ENCODE measurements at places on chromosomes 3 and 15.

GRCh38 chr3:129404610-129405009 is 23.8 kb downstream of the EFCAB12 start:
- DNase-seq: no peak

DNA sequence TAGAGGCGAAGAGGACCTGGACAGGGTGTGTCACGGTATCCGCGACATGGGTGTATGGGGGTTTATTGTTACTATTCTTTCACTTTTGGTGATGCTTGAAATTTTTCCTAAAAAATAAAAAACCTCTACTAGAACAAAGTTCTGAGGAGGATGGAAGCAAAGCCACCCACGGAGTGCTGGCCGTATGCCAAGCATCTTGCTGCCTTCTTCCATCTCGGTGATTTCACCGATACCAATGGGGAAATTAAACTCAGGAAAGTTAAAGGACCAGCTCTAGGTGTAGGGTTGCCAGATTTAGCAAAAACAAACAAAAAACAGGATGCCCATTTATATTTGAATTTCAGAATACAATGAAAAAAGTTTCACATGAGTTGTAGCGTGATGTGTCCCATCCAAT is 33.9 kb downstream of the SMAD6 start:
- no peak for DNase-seq

GRCh38 chr3:173096140-173096539 is 44.9 kb downstream of the SPATA16 start:
- DNase-seq: no peak

DNA sequence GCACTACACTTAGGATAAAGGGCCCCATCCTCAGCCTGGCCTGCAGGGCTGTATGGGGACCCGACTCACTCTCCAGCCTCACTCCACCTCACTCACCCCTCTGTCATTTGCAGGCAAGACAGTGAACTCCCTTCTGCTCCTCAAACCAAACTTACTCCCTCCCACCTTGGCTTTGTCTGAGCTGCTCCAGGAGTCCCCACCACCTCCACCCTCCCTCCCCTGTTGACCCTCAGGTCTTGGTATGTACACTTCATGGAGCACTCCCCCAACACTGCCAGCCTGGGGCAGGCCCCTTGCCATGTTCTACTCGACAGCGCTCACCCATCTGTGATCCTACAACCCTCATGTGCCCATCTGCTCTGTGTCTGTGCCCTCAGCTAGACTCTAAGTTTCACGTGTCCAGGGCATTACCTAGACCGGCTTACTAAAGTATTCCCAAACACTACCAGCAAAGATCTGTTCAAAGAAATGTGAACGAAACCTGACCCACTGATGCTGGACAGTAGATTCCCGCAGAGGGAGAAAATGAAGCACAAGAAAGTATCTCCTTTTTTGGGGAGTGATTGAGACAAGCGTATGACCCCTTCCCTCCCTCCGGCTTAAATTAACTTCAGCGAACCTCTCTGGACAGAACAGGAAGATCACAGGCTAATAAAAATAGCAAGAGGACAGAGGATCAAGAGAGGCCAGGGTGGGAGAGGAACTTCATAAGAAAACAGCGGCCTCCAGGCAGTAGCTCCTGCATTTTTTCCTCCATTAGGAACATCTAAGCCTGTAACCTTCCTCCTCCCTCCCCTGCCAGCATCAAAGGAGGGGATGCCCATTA is 113.2 kb downstream of the RFTN1 start:
- no peak for DNase-seq

DNA sequence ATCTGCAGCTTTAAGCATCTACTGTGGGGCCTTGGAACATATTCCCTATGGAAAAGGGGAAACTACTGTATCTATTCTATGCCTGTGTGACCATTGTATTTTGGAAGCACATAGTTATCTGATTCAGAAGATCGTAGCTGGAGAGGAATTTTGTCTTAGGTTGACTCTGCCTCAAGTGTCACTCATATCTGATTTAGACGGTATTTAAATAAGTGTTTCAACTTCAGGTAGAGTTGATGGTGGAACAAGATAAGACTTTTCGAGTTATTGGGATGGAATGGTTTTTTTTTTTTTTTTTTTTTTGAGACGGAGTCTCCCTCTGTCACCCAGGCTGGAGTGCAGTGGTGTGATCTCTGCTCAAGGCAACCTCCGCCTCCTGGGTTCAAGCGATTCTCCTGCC is 8.9 kb upstream of the DENND6A start:
- DNase-seq: no peak

GRCh38 chr3:169526246-169526645 is 137.3 kb downstream of the MECOM start:
- no peak for DNase-seq

DNA sequence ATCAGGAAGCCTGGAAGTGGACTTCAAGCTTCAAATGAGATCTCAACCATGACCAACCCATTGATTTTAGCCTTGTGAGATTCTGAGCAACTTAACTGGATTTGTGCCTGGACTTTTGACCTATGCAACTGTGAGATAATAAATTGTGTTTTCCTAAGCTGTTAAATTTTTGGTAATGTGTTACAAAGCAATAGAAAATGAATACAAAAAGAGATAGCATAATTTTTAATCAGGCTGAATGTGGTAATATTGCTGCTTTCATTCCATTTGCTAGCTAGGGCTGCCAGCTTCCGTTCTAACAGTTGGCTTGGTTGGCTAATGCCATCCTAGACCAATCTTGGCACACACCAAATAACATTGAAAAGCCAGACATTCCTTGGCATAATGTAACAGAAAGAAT is 12.2 kb downstream of the PROS1 start:
- DNase-seq: no peak

DNA sequence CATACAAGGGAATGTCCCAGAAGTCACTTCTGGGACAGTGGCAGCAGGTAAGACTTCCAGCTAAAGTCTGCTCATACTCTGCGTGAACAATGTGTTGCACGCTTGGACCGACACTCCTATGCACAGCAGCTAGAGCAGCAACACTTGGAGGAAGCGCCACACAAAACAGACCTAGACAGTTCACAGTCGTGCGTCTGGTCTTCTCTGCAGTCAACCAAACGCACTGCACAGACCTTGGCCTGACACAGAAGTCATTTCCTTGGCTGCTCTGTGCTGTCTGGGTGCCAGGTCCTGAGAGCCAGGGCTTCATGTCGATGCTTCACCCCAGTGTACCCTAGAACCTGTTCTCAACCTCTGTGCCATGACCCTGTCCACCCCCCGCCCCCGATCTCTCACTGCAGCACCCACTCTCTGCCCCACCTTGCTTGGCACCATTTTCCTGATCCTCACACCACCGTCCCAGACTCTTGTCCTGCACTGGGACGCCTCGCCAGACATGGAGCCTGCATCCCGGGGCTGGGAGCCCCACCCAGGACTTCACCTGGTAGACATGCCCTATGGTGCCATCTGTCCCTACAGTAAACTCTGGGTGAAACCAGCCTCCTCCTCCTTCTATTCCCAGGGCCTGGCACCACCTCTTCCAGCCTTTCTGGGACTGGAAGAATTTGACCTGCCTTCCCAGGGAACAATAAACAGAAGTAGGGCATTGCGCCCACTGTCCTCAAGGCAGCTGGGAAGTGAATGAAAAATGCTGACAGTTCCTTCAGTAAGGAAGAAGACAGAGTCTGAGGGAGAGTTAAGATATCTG is 3.1 kb downstream of the ATP10A start:
- peak; percentile 39 for DNase-seq

- DNase-seq: no peak
These were observed 76.0 kb upstream of the GSK3B start for GRCh38 chr3:120170223-120170622.

DNA sequence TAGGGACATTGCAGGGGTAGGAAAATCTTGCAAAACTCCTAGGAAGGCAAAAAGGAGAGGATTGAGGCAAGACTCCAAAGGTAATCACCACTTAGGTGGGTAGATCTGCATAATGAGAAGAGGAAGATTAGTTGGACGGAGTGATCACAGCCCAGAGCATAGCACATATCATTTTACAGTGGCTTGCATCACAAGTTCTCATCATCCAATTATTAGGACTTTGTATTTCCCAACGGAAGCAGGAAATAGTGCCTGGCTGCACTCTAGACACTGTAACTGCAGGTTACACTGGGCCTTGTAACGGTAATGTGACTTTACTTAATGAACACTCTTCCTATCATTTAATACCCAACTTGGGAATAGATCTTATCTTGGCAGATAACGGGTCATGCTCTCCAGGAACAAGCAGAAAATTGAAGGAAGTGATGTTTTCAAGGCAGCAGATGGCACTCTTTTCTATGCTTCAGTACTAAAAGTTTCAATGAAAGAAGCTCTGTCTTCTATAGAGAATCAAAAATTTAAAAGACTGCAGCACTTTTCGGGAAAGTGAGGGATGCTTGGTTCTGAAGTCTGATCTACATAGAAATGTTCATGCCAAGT is 101.9 kb upstream of the KCNMB2 start:
- no peak for DNase-seq

DNA sequence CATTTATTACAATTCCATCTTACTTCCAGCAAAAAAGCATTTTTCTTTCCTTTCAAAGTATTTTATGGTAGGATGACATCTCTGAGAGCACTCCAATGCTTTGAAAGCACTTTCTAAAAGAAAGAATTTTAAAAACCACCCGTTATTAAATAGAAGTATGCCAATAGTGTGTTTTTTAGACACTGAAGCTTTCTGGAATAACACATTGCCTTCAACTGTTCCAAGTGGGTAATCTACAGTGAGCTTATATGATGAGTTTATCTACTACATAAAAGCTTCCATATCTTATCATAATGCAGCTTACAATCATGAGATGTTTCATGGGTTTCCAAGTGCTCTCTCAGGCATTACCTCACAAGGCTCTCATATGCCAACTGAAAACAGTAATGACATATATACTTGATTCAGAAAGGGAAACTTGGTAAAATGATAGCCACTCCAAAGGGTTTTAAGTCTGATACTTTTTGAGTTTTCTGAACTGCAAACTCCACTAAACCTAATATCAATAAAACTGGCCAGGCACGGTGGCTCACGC is 14.1 kb downstream of the CMTM6 start:
- no peak for DNase-seq

GRCh38 chr15:89671687-89672086 is 7.5 kb downstream of the PLIN1 start:
- no peak for DNase-seq

DNA sequence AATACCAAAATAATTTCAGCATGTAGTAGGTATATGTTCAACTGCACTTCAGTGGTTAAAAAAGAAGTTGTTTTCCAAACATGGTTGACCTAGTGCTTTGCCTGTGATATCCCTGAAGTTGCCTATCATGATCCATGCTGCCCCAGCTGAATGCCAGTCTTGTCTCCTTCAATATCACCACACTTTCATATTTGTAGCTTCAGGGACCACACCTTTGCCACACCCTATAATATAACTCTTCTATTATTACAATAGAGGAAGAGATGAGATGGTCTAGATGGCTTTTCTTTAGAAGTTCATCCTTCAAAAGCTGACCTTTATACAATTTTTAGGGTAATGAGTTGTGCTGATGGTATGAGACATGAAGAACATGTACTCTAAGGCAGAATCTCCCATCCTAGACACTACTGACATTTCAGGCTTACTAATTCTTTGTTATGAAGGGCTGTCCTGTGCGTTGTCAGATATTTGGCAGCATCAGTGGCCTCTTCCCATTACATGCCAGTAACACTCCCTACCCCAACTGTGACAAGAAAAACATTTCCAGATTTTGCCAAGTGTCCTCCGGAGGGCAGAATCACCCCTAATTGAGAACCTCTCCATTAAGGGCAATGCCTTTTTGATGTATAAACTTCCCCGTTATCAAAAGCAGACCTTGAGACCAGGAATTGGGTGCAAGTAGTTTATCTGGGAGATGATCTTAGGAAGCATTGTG is 76.2 kb upstream of the PLCL2 start:
- DNase-seq: no peak

GRCh38 chr3:144687862-144688261 is 716.2 kb downstream of the DIPK2A start:
- no peak for DNase-seq

DNA sequence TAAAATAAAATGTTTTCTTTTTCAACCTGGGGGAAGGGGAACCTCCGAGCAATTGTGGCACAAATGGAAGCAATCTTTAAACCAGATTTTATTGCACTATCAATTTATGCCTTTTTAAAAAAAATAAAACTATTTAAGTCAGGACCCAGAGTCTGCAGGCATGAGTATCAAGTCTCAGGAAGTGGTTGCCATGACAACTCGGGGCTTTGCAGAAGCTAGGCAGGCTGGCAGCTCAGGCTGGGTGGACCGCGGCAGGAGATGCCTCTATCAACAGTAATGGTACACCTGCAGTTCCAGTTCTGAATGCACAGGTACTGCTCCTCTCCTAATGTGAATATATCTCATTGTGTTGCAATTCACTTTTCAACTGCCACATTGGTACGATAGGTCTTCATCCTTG is 447.7 kb downstream of the GABRG3 start:
- no peak for DNase-seq

- no peak for DNase-seq
These were observed 179.9 kb downstream of the RYR3 start for GRCh38 chr15:33490703-33491102.

- no peak for DNase-seq
These were observed 410.9 kb upstream of the PROK2 start for GRCh38 chr3:72195895-72196294.

DNA sequence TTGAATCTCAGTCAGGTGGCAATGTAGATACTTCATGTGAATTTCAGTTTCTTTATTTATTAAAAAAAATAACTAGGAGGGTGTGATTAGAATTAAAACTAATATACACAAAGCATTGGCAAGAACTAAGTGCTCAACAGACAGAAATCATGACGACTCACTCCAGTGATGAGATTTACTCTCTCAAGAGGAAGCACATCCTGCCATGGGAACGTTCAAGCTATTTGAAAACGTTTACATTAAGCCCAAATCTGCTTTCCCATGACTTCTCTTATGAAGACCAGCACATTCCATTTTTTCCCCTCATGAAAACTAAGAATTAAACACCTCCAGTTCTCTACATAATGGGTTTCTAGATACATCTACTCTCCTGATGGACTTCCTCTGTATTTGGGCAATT is 8.5 kb downstream of the WDR53 start:
- no peak for DNase-seq

GRCh38 chr15:36590838-36591237 is 11.4 kb downstream of the CDIN1 start:
- no peak for DNase-seq

- no peak for DNase-seq
These were observed 110.2 kb upstream of the PRTG start for GRCh38 chr15:55853134-55853533.

GRCh38 chr3:127760791-127761440 is 61.4 kb downstream of the MGLL start:
- DNase-seq: no peak

DNA sequence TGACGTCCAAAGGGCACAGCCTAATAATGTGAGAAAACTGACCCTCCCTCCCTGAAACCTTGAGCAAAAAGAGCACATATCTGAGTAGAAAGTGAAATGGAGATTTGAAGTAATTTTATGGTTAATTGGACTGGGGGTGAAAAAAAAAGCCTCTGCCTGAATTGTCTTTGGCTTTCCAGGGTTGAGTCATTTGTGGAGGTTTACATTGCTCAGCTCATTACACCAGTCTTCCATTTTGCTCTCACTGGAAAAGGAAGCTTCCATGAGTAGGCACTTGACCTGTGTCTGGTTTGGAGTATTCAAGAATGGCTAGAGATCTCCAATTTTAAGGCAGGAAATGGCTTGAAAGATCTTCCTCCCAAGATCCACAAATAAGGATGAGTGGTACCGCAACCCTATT is 273.9 kb downstream of the PDCD6IP start:
- no peak for DNase-seq

GRCh38 chr3:81643721-81644120 is 117.7 kb downstream of the GBE1 start:
- DNase-seq: no peak
